ENCODE measurements at places on chromosomes 6 and 20.

GRCh38 chr6:167013067-167013466, 13.9 kb downstream of the CEP43 start:
- DNase-seq, result no peak

DNA sequence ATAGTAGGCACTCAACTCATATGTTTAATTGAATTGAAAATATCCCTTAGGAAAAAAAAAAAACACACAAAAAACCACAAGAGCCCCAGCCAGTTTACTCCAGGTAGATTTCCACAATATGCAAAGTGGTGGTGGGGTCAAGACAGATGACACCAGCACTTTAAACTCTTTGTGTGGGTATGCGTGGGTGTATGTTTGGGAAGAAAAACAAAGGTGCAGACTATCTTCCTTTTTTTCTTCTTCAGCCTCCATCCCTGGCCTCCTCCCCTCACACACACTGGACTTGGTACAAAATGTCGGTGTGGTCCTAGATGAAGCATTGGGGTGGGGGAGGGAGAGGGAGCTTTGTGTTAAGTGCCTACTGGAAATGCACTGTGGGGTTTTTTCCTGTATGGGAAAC, 42.2 kb upstream of the CDKAL1 start:
- no peak for DNase-seq

DNA sequence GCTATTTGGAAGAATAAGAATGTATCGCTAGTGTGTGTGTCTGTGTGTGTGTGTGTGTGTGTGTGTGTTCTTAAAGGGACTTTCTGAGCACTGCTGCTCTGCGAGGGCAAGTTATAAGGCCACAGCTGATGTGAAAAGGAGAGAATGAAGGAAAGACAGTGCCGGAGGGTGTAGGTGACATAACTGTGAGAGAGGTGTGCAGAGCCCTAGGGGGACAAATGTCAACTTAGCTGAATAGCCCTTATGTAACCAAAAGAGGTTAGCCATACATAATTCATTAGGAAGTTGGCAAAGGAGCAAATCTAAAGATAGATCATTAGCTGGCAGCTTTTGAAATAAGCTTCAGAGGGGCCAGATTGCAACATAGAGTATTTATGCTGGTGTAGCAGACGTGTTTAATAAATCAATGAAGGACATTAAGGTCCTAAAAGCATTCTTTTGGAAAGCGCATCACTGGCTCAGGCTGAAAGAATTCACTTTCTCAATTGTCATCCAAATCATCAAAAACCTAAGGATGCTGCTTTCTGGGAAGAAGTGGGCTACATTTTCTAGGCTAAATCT, 81.0 kb downstream of the NDUFAF5 start:
- DNase-seq, result no peak

DNA sequence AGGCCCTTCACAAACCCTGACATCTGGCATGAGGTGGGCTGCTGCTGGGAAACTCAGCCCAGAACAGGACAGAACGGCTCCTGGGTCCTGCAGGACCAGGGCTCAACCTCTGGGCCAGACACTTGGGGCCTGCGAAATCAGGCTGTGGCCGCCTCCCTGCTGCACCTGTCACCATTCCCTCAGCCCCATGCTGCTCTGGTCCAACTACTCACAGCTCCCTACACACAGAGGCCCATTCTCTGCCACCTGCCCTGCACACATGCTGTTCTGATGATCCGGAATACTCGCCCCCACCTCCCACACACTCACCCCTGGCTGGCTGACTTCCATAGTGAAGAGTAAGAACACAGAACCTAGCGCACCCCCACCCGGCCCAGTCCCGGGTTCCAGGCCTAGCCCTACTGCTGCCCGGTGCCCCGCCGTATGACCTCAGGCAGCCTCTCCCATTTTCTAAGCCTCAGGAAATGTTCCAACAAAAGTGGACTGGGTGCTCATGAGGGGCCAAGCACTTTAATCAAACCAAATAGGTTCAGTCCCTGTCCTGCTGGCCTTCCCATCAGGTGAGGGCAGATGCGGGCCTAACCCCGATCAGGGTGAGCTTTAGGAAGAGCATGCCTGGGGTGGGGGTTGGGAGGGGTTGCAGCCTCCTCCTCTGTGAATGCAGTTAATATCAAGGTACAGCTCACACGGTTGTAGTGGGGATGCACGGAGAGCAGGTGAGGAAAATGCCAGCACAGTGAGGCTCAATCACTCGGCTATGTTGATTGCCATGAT, 3.9 kb downstream of the PEDS1 start:
- DNase-seq, result no peak

DNA sequence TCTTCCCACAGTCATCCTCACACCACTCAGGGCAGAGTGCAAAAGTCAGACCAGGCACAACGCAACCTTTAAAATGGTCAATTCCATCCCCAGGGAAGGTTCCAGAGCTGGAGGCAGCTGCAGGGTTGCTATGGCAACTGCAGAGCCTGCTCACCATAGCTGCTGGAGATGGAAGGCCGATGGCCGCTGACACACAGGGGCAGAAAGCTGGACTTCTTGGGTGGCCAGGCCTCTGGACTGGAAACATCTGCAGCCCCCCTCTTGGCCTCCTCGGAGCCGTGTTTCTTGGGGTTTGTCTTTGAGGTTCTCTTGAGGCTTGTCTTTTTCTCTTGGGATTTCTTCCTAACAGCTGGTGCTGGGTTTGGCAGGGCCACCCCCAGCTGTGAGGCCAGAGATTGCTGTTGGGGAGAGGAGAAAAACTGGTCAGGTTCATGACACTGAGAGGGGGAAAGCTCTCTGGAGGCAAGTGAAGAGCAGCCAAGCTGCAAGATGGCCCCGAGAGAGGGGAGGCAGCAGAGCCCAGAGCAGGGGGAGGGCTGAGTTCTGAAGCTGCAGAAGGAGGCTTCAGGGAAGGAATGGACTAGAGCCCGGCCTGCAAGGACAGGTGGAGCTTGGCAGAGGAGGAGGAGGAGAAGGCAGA, 10.2 kb downstream of the BNIP5 start:
- DNase-seq, result no peak

DNA sequence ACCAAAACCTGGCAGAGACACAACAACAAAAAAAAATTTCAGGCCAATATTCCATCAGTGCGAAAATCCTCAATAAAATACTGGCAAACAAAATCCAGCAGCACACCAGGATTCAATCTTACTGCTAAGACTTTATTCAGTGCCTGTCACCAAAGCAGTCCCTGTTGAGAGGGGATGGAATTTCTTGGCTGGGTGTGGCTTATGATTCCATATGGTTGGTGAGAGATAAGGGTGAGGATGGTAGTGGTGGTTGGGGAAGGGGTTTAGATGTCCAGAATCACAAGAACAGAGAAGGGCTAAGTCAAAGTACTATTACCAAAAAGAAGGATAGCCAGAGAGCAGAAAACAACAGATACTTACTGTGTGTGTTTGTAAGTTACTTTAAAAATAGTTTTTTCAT, 152.8 kb upstream of the SLC35B3 start:
- no peak for DNase-seq

DNA sequence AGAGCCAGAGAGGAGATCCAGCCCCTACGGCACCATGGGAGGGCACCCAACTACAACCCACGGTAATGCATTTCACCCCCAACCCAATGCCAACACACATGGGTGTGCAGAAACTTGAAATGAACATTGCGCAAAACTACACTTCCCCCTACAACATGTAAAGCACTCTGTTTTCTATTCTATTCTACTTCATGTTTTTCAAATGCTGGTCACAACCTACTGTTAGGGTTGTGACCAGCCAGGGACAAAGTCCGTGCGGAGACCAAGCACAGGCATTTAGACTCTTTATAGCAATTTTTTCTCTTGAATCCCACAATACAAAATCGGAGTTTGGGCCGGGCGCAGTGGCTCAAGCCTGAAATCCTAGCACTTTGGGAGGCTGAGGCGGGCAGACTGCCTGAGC, 90.6 kb downstream of the MRPL14 start:
- DNase-seq, result no peak

- DNase-seq, result no peak
Observed at GRCh38 chr6:106044151-106044550, 42.0 kb upstream of the PRDM1 start.

DNA sequence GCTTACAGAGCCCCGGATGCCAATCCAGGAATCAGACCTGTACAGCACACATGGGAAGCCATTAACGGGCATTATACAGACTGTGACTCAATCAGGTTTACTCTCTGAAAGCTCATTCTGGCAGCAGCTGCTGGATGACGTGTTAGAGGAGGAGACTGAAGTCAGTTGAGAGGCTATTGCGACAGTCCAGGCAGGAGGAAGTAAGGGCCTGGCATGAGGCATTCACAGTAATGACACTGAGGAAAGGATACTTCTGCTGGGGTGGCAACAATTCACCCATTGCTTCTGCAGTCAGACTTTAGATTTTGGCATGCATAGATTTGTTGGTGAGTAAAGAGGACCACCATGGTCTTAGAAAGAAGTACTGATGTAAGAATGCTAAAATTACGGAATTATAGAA, 151.0 kb upstream of the HEY2 start:
- DNase-seq, result no peak

DNA sequence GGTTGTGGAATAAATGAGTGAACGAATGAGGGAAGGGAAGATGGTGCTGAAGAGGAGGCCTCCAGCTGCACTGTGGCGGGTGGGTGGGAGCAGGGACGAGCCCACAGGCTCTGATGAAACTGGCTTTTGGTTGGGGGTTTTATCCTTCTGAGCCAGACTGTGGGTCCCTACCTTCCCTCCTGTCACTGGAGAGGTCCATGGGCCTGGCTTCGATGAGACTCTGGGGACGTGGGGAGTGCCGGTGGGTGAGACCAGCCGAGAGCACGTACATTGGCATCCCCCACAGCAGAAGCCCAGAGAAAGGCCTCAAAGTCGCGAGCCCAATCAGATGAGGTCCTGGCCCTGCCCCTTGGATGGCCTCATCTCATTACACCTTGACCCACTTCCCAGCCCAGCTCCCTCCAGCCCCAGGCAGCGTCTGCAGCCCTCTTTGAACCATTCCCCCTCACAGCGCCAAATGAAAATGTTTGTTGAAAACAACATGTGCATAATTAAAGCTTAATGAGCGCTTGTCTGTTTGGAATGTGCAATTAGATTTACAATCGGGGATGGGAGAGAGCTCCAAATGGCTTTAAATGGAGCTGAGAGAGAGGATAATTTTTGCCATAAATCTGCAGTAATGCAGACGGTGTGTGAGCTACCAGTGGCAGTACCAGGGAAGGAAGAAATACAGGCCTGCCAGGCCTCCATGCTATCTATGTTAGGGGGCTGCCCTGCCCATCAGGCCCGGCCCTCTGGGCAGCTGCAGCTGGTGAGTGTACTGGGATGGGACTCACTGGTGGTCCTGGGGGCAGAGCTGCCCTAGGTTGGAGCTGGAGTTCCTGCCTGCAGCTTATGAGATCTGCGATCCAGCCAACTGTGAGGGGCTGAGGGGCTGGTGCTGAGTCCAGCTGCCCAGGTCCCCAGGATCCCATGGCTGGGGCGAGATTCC, 47.2 kb downstream of the TOX2 start:
- DNase-seq, result no peak

- DNase-seq, result no peak
Observed at GRCh38 chr20:53020834-53021233, 48.7 kb downstream of the TSHZ2 start.

- no peak for DNase-seq
Observed at GRCh38 chr6:29951882-29952281, 9.6 kb downstream of the HLA-A start.
